ENCODE measurements at places on chromosomes 5 and 9.
A peak's percentile ranks its signal among the peaks of the same experiment; 100 is the strongest.

DNA sequence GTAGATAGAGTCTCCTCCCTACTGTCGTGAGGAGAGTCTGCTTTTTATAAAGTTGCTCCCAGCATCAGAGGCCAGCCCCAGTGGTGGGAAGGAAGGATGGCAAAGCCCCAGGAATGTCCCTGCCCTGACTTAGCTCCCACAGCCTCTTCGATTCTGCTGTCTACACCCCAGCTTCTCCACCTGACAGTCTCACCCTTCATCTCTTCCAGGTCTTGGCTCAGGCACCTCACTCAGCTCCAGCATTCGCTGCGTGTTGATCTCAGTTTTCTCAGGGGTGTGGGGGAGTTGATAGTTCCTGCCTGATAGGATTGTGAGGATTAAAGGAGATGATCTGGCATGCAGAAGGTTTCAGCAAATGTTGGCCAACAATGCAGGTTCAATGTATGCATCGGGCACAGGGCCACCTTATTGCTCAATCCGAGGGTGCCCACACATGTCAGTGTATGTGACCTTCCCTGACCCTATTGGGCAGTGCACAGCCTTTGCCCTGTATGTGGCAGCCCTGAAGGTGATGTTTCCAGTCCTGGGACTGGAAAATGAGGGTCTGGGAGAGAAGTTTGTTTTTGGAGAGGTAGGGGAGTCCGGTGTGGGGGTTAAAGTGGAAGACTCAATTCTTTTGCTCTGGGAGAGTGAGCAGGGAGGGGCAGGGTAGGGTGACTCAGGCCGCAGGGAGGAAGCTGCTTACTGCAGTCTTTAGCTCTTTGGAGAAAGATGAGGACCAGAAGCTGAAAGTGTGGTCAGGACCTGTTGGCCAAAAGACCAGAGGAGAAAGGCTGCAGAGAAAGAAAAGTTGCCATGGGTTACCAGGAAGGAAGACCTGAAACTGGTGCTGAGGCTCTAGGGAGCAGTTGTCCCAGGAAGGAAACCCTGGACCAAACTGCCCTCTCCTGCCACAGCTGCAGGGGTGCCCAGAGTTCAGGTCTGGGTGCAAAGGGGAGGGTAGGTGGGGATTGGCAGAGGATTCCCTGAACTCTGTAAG is 153.2 kb downstream of the MACROH2A1 start:
- DNase-seq: no peak

DNA sequence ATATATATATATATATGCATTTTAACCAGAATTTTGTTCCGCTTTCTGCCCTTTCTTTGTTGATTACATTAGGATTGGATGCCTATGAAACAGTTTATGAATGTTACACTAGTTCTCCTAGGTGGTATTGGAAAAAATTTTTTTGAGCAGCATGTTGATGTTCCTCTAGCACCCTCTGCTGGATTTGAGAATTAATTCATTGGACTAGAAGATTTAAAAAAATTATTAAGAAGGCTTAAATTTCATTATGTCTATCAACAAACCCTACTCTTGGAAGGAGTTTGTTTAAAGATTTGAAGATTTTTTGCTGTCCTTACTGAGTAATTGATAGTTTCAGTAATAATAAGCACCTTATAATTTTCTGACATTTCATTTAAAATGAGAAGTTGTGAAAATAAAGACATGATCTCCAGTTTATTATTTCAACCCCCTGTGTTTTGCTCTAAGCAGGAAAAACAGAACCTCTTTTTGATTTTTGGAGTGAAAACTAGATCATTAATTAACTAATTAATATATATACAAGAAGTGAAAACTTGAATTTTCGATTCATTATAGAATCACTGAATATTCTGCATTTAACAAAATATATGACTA is 89.6 kb downstream of the CCDC171 start:
- no peak for DNase-seq

DNA sequence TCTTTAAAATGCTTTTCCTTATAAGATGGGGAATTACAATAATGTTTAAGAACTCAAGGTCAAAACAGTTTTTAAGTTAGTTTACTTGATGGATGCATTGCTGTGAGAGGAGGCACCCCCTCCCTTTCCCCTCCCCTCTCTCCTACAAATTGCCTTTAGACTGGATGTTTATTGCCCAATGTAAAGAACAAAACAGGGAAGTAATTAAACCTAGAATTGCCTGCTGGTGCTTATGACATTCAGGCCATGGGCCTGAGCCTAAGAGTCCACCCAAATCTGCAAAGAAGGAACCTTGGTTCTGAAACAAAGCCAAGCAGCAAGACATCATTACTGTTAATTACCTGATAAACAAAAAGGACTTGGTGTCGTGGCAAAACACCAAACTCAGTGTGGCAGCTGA is 630.3 kb downstream of the ISL1 start:
- DNase-seq: no peak

DNA sequence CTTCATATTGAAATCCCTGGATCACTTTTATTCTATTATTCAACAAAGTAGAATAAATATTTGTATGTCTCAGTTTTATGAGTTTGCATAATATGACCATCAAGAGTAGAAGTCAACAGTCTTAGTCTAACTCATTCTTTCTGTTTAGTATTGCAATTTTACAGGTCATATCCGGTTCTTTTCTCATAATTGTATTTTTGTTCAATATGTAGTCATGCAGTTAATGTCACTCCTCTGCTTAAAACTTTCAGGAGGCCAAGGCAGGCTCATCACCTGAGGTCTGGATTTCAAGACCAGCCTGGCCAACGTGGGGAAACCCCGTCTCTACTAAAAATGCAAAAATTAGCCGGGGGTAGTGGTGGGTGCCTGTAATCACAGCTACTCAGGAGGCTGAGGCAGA is 148.4 kb upstream of the TRPM3 start:
- no peak for DNase-seq

- DNase-seq: no peak
Measured at GRCh38 chr5:62587737-62588136, 9.1 kb downstream of the LRRC70 start.

GRCh38 chr5:90551376-90551775 is 7.2 kb upstream of the ADGRV1 start:
- no peak for DNase-seq

DNA sequence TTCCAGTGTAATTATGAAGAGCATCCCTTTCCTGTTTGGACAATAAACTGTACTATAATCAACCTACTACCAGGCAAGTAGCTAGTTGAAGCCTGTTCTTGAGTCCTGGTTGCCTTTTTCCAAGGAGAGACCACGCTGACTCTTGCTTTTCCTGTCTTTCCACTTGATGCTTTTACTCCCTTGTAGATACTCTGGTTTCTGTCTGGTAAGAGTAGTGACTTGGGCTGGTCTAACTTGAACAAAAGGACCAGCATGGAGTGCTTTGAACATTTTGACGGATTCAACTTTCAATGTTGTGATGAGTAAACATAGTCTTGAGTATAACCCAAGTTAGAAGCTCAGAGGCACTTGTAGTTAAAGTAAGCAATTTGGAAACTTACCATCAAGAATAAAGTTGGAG is 464.3 kb downstream of the GADD45G start:
- DNase-seq: no peak

- DNase-seq: no peak
Measured at GRCh38 chr5:154737667-154738320, 17.4 kb upstream of the LARP1 start.

DNA sequence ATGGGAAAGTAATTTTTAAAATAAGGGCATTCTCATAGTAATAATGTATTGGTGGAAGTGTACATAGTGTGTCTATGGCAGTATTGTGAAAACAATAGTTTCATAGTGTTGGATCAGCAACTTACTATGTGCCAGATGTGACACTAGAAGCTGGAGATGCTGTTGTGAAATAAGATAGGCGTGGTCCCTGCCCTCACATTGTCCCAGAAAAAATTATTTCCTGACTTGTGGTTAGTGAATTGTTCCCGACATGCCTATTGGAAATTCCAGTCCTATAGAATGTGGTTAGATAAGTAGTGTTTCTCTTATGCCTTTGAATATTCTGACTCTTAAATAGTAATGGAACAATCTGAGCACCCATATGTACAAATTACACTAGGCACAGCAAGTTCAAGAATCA is 55.3 kb upstream of the MTAP start:
- DNase-seq: no peak

DNA sequence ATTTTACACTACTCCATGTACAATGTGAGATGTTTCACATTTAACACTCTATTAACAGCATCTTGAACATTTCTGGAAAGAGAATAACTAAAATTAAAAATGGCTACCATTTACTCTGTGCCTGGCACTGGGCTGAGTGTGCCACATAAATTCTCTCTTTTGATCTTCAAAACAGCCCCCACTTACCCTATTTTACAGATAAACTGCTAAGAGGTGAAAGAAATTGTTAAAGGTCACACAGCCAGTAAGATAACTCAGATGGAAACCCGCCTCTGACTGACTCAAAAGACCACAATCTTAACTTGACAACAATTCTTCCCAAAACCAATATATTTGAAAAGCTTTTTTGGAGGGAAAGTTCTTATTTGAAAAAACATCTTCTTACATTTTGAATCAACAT is 97.3 kb downstream of the MAPKAP1 start:
- no peak for DNase-seq

DNA sequence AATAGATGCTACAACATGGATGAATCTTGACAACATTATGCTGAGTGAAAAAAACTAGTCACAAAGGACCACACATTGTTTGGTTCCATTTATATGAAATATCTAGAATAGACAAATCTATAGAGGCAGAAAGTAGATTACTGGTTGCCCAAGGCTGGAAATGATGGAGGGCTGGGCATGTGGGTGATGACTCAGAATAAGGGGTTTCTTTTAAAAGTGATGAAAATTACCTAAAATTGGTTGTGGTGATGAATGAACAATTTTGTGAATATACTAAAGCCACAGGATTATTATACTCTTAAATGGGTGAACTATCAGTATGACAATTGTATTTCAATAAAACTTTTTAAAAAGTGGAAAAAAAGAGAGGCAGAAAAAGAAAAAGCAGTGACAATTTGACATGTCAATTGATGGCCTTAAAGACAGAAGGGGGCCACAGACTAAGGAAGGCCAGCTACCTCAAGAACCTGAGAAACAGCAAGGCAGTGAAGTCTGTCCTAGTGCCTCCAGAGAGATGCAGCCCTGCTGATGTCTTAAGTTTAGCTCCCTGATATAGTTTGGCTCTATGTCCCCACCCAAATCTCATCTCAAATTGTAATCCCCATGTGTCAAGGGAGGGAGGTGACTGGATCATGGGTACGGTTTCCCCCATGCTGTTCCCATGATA is 182.7 kb downstream of the PIK3R1 start:
- DNase-seq: no peak

- no peak for DNase-seq
Measured at GRCh38 chr9:19598722-19599121, 189.9 kb downstream of the ACER2 start.

GRCh38 chr5:123937230-123937629 is 425.3 kb downstream of the CSNK1G3 start:
- DNase-seq: no peak

DNA sequence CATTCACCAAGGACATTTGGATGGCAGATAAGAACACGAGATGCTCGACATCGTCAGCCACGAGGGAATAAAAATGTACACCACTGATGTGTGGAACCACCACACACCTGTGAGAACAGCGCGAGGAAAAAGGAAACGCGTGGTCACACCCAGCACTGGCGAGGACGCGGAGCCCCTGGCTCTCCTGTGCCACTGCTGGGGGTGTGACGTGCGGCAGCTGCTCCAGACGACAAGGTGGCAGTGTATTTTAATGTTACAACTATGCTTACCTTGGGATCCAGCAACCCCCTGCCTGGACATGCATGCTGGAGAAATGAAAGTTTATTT is 13.6 kb upstream of the CEP72 start:
- DNase-seq: no peak

- no peak for DNase-seq
Measured at GRCh38 chr5:39928709-39929108, 503.9 kb upstream of the DAB2 start.

GRCh38 chr5:14172149-14172795 is 29.1 kb downstream of the TRIO start:
- no peak for DNase-seq

DNA sequence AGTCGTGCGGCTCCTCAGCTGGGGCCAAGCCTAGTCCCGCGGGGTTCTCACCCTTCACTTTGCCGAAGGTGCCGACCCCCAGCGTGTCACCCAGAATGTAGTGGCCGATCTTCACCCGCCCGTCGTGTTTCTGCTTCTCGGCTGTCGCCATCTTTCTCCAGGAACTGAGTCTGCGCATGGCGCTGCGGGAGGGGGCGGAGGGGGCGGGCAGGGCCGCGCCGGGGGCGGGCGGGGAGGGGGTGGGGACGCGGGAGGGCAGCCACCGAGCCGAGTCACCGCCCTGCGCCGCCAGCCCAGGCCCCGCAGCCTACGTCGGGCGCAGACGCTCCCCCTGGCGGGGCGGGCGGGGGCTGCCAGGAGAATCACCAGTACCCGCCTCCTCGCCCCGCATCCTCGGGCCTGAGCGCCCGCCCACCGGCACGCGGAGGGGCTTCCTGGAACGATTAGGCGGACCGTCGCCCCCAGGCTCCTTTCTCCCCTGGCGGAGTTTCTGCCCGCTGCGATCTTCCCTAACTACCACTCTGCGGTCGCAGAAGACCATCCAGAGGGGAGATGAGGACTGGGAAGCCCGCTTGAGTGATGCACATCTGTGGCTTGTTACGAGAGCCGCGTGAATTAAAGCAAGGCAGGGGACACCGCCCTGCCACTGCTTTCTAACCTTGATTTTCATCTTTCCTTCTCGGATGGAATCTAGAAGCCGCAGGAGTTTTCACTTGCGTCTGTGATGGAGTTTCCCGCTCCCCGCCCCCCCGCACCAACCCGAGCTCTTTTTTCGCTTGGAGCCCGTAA is at the start of gene PRKAA1:
TSS of gene PRKAA1 (minus strand) at position 363 of the 789 bp plus-strand sequence. CDS start at position 178, 185 bp downstream.
- peak; percentile 80 for DNase-seq

DNA sequence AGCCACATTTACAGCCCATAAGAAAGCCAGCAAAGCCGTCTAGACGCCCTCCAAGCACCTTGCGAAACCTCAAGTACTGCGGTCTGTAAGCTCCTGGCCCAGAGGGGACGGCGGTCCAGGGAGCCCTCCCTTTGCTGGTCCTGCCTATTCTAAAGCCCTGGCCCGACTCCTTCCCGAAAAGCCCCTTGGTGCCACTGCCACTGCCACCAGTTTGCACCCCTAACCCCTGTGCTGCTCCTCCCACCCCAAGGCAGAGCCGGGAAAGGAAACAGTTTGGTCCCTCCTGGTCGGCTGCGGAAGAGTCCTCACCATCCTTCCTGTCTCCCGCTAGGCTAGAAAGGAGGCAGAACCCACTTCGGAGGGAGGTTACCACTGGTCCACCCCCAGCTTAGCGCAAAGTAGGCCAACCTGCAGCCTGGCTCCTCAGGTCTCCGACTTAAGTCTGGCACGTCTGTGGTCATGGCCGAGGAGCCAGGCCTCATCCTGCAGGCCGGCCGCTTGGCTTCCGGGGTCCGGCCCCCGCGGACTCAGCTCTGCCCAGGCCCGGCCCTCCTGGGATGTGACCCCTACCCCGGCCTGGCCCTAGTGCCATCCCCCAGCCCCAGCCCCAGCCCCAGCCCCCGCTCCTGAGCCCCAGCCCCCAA is 916 bp downstream of the TOR1A start:
- no peak for DNase-seq

- peak; percentile 74 for DNase-seq
Measured at GRCh38 chr9:110048403-110048975, 159.5 kb downstream of the C9orf152 start.

Measured in stimulated activated CD4-positive, alpha-beta T cell treated with anti-CD3 and anti-CD28 coated beads, Interleukin-1b, Interleukin-23, amount 100 ng/mL, for 1 hour (primary cell).